ENCODE measurements at places on chromosomes 1 and 21. TPM values are rescaled to one million over a fixed set of nuclear protein-coding genes. Genes with fewer than 3 reads are reported as not detected.

Gene BMP8B
- 0.26 TPM for total RNA-seq

Gene TNFRSF4
- 0.73 TPM for total RNA-seq

Gene S100B
- 73.4 TPM for total RNA-seq

Gene MYBPHL
- not detected for total RNA-seq

Gene GBP6
- 0.10 TPM for total RNA-seq

Gene OR14K1
- total RNA-seq, result not detected

Gene GABRD
- not detected for total RNA-seq

Gene CD53
- total RNA-seq, result 313 TPM

Gene CELA3B
- total RNA-seq, result not detected

Gene RHCE
- total RNA-seq, result 0.44 TPM

GRCh38 chr1:207072233-207072632 is 16.4 kb upstream of the C4BPB start:
- DNase-seq, result no peak
- H3K4me1 ChIP-seq, result peaks cover 20% of the 10 kb centered on the region
- peak overlapping the region; percentile 92 for H3K27ac ChIP-seq
- no peaks in the 10 kb centered on the region for H3K27me3 ChIP-seq

DNA sequence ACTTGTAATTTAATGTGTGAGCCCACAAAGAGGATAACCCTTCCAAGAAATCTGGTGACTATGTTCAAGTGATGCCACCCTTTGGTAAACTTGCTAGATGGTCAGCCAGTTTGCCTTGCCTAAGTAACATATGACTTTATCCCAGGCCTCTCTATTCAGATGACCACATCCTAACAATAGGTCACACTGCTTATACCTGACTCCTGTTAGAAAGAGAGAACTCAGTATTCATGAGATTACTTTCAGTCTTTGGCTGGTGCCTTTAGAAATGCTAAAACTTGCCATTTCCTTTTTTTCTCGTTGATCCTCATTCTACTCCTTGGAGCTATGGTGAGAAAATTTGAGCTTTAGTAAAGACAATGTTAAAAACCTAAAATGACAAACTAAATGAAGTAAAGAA is 28.5 kb upstream of the SERBP1 start:
- DNase-seq, result no peak
- H3K27me3 ChIP-seq, result no peaks in the 10 kb centered on the region
- H3K36me3 ChIP-seq, result no peaks in the 10 kb centered on the region
- no peak overlapping the region for H3K4me3 ChIP-seq
- H3K4me1 ChIP-seq, result no peaks in the 10 kb centered on the region
- no peak overlapping the region for H3K27ac ChIP-seq

DNA sequence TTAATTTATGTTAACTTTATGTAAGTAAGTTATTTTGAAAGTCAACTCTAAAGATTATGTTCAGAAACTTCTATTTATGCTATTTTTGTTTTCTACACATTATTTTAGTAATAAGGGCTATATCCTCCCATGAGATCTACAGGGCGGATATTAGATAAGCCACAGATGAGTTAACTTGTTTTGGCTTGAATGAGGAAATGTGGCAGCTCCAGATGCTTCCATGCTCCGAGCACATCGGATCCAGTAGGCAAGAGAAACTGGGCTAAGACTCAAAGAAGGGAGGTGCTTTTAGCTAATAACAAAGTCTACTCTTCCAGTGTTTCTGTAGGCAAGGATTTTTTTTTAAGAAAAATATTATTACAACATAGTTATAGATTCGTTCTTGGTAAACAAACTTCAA is 20.0 kb upstream of the LAMC1 start:
- H3K27me3 ChIP-seq, result peaks cover 31% of the 10 kb centered on the region
- DNase-seq, result no peak
- no peaks in the 10 kb centered on the region for H3K36me3 ChIP-seq
- H3K27ac ChIP-seq, result no peak overlapping the region

GRCh38 chr1:43344267-43344850 is 6.7 kb downstream of the MPL start:
- DNase-seq, result no peak
- peaks cover under 1% of the 10 kb centered on the region for H3K4me1 ChIP-seq
- no peaks in the 10 kb centered on the region for H3K36me3 ChIP-seq
- H3K27me3 ChIP-seq, result no peaks in the 10 kb centered on the region
- no peak overlapping the region for H3K4me3 ChIP-seq

GRCh38 chr1:223341121-223341520 is 22.9 kb downstream of the SUSD4 start:
- no peak overlapping the region for H3K27ac ChIP-seq
- peaks cover 2% of the 10 kb centered on the region for H3K36me3 ChIP-seq
- H3K27me3 ChIP-seq, result no peaks in the 10 kb centered on the region
- no peak for DNase-seq
- H3K4me1 ChIP-seq, result no peaks in the 10 kb centered on the region

DNA sequence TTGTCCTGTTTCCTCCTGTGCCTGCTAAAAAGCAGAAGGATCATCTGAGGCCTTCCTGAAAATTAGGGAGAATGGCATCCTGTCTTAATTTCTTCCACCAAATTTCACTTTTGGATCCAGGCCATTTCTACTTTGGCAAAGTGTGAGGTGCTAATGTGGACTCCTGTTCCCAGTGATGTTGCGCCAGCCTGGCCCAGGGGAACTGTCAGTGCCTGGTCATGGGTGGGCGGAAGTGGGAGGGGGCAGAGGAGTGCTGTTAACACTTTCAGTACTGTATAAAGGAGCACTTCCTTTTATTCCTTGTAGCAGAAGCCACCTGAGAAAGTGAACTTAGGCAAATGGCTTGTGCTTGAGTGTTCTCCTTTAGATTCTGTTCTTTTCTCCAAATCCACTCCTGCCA is 19.9 kb downstream of the ELAPOR1 start:
- DNase-seq, result no peak
- H3K36me3 ChIP-seq, result no peaks in the 10 kb centered on the region
- H3K4me3 ChIP-seq, result no peak overlapping the region

- no peaks in the 10 kb centered on the region for H3K4me1 ChIP-seq
- H3K4me3 ChIP-seq, result no peak overlapping the region
- no peak overlapping the region for H3K27ac ChIP-seq
- no peak for DNase-seq
Observed at GRCh38 chr1:111789666-111790316, 34.1 kb downstream of the DDX20 start.

DNA sequence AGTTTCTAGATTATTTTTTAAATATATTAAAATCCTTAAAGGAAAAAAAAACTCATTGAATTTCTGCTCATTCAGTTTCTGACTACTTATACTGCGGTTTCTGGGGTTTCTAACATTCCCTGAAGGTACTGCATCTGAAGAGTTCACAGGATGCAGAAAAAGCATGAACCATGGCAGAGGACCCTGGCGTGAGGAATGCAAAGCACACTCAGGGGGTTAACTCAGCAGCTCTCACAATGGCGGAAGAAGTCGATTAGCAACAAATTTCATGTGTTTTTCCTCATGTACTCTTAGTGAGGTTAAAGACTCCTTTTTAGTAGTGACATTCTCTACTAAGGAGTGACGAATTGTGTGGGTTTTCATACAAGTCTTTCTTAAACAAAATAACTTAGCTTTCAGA is 975.6 kb downstream of the NCAM2 start:
- H3K4me1 ChIP-seq, result no peaks in the 10 kb centered on the region
- no peak overlapping the region for H3K27ac ChIP-seq
- H3K36me3 ChIP-seq, result no peaks in the 10 kb centered on the region
- no peaks in the 10 kb centered on the region for H3K27me3 ChIP-seq

- H3K27me3 ChIP-seq, result no peaks in the 10 kb centered on the region
- no peak for DNase-seq
- no peak overlapping the region for H3K27ac ChIP-seq
- H3K4me1 ChIP-seq, result no peaks in the 10 kb centered on the region
Observed at GRCh38 chr1:215890438-215890837, 323.3 kb downstream of the KCTD3 start.

DNA sequence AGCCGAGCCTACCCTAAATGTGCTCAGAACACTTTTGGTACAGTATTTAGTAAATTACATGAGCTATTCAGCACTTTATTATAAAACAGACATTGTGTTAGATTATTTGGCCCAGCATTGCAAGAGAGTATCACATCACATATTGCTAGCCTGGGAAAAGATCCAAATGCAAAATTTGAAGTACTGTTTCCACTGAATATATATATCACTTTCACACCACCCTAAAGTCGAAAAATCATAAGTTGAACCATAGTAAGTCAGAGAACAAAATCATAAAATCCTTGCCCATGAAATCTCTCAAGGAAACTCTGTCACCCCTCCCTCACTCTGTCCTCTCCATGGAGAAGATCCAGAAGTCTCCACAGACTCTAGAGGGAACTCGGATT is 33.1 kb downstream of the RGS8 start:
- peaks cover 2% of the 10 kb centered on the region for H3K27me3 ChIP-seq
- no peaks in the 10 kb centered on the region for H3K4me1 ChIP-seq
- H3K4me3 ChIP-seq, result no peak overlapping the region
- H3K36me3 ChIP-seq, result no peaks in the 10 kb centered on the region

DNA sequence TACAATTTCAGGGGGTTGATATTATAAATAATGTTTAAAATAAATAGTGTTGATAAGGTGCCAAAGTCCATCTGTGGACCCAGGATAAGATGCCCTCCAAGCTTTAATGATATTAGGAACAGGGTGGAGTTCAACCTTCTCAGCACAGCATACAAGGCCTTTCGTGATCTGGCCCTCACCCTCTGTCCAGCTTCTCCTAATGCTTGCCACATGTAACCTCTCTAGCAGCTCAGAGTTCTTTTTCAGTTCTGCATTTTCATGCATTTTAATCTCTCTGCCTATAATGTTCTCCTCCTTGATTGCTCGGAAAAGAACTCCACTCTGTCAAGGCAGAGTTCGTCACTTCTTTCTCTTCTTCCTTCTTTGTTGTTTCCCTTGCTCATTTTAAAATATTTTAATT is 21.4 kb upstream of the SMAP2 start:
- H3K27ac ChIP-seq, result peak overlapping the region; percentile 56
- no peaks in the 10 kb centered on the region for H3K36me3 ChIP-seq
- H3K4me1 ChIP-seq, result peaks cover 27% of the 10 kb centered on the region
- H3K4me3 ChIP-seq, result no peak overlapping the region
- no peaks in the 10 kb centered on the region for H3K27me3 ChIP-seq
- DNase-seq, result no peak

DNA sequence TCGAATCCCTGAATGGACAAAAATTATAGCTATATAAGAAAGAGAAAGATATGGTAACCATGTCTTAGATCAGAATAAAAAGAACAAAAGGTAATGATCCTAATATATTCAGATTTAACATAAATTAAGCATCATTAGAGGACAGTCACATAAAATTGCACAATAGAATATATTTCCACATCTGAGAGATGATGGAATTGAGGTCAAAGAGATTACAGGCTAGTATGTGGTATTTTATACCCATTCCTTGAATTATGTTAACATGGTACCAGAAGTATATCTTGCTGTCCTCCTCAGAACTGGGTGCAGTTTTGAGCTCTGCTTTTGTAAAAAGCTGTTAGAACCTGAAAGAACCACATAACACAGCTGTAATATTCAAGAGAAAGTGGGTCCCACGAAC is 245.6 kb upstream of the HOOK1 start:
- H3K27me3 ChIP-seq, result peaks cover 4% of the 10 kb centered on the region
- peaks cover 9% of the 10 kb centered on the region for H3K4me1 ChIP-seq
- DNase-seq, result no peak

GRCh38 chr1:169604781-169605560 is 18.7 kb upstream of the F5 start:
- H3K27ac ChIP-seq, result peak overlapping the region; percentile 80
- DNase-seq, result peak; percentile 84
- H3K4me1 ChIP-seq, result peaks cover 66% of the 10 kb centered on the region
- peak overlapping the region; percentile 79 for H3K4me3 ChIP-seq

GRCh38 chr1:119321666-119322419 is 46.7 kb upstream of the HAO2 start:
- H3K4me3 ChIP-seq, result no peak overlapping the region
- peaks cover 8% of the 10 kb centered on the region for H3K27me3 ChIP-seq
- H3K27ac ChIP-seq, result no peak overlapping the region
- H3K36me3 ChIP-seq, result no peaks in the 10 kb centered on the region

DNA sequence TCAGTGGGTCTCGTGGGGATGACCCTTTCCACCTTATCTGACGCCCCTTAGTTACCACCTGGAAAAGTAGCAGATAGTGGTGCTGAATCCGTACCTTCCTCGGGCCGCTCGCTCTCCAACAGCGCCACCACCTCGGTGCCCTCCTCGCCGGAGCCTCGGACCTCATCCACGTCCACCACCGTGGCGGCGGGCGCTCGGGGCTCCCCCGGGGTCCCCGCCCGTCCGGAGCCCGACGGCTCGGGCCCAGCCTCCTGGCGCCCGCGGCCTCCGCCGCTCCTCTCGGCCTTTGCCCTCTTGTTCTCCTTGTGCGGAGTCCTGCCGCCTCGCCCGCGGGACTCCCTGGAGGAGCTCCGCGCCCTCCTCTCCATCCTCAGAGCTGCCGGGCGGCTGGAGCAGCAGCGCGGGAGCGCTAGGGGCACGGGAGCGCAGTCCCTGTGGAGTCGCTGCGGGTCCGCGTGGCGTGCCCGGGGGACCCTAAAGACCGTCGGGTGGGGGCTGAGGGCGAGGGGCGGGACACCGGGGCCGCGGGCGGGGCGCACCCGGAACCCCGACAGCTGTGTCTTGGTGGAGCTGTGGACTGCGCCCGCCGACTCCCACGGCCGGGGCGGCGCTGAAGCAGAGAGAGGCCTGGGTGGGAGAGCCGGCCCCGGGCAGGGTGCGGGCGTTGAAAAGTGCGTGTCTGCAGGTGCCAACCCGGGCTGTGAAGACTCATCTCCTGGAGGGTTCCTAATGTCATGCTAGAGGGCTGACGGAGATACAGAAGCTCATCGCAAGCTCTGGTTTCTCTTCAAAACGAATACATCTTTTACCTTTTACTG is at the start of gene NPHS2:
NPHS2 (minus strand) TSS at position 452 of the 818 bp plus-strand sequence; CDS start at position 368, 84 bp downstream.
- no peaks in the 10 kb centered on the region for H3K36me3 ChIP-seq
- no peak for DNase-seq
- no peak within 1 kb of the TSS for H3K4me3 ChIP-seq
- H3K27ac ChIP-seq, result no peak within 1 kb of the TSS

DNA sequence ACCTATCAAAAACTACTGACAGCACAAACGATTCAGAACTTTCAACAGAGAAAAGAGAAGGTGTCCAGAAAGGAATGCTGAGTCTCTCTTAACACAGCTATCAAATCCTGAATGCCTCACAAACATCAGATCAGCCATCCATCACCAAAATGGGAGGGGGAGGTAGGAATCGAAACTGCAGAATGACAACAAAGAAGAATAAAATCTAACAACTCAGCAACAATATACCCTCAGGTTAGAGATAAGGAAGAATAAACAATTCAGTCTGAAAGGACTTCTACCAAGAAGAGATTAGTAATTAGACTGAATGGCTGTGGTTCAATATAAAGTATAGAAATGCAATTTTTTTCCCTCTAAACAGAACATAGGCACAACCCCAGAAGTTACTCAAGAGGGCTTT is 94.4 kb downstream of the RERE start:
- H3K27me3 ChIP-seq, result no peaks in the 10 kb centered on the region
- no peak overlapping the region for H3K4me3 ChIP-seq
- H3K27ac ChIP-seq, result no peak overlapping the region
- H3K4me1 ChIP-seq, result peaks cover 12% of the 10 kb centered on the region
- no peaks in the 10 kb centered on the region for H3K36me3 ChIP-seq
- no peak for DNase-seq

- no peaks in the 10 kb centered on the region for H3K36me3 ChIP-seq
- no peak overlapping the region for H3K4me3 ChIP-seq
- peaks cover 27% of the 10 kb centered on the region for H3K4me1 ChIP-seq
- H3K27ac ChIP-seq, result peak overlapping the region; percentile 73
- H3K27me3 ChIP-seq, result no peaks in the 10 kb centered on the region
Observed at GRCh38 chr1:37486680-37487618, 12.6 kb downstream of the ZC3H12A start.

All from naive thymus-derived CD8-positive, alpha-beta T cell (primary cell).